Lower leg skin (tissue), 4 donors: ENCODE measurements at places on chromosomes 7 and 10. TPM values are rescaled to one million over a fixed set of nuclear protein-coding genes. Genes with fewer than 3 reads are reported as not detected.

Gene ADRB1
- total RNA-seq = 0.55 TPM

Gene NAT16
- not detected for total RNA-seq

Gene TRIM73
- total RNA-seq = 1.2 TPM

Gene STK31
- 0.27 TPM for total RNA-seq

Gene OPALIN
- not detected for total RNA-seq

Gene DLX6
- 1.1 TPM for total RNA-seq

Gene DNAH11
- total RNA-seq = 0.88 TPM

Gene ZPBP
- not detected for total RNA-seq

Gene CAMK2B
- total RNA-seq = 0.88 TPM
